NCI-H1092 treated with DMSO at 0.1 percent for 48 hours (cell line): ENCODE measurements at places on chromosomes 5 and 9.

GRCh38 chr5:134161513-134162395 is 15.0 kb downstream of the SKP1 start:
- no peak for DNase-seq

- DNase-seq: no peak
Observed at GRCh38 chr9:136882109-136882946, 4.0 kb upstream of the TRAF2 start.

GRCh38 chr9:76567086-76567485 is 108.1 kb downstream of the GCNT1 start:
- DNase-seq: no peak

DNA sequence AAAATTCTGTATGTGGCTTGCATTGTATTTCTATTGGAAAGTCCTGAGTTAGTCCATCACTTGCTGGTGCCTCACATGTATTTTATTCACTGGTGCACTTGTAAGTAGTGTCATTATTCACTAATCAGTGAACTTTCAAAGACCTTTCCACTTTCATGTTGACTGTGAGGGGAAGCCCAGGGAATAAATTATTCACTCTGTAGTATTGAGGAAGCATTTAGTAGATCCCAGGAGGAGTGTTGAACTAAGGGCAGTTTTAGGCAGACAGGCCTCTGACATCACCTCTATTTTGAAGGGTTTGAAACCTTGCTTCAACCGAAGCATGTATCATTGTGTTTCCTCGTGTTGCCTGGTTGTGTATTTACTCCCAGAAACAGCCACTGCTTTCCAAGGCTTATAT is 705.4 kb upstream of the RIOK2 start:
- DNase-seq: no peak

DNA sequence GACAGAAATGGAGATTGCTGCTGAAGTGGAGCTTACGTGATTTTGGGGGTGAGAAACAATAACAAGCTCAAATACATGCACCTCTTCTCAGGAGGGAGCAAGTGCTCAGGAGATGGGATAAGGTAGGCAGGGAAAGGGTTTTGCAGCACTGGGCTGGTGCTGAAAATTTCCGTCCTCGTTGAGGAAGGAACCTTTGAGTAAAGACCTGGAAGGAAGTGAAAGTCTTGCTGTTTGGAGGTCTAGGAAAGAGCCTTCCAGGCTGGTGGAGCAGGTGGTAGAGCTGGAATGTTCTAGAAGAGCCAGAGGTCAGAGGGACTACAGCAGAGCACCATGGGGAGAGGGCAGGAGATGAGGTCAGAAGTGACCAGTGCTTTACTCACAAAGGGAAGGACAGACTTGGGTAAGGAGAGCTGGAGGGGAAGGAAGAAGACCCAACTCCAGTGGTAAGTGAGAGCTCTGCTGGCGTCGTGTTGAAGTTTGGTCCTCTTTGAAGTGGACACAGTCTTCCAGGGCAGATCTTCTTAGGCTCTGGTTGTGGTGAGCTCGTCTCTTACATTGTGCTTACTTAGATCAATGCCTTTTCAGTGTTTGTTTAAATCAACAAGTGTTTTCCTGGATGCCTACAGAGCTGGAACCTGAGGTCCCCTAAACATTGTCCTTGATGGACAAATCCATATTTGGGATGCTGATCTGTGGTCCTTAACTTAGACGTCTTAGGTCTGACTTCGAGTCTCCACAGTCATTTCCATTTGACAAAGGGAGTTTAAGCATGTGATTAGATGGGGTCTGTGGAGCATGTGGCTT is 21.0 kb downstream of the ANKRD33B start:
- no peak for DNase-seq

DNA sequence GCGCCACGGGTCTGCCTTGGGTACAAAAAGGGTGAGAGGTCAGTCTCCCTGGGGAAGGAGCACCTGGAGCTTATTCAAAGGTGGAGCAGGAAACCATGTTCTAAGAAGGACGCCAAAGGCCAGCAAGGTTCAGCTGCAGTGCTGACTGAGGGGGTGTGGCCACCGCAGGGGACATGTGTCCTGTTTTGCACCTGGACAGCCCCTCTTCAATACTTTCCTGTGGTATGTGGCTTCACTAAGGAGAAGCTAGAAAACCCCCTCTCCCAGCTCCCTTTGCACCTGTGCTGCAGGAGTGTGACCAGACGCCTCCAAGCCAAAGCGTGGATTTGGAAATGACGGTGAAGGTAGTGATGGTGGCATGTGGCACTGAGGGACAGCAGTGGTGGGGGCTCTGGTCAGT is 23.6 kb downstream of the TRIM14 start:
- no peak for DNase-seq

DNA sequence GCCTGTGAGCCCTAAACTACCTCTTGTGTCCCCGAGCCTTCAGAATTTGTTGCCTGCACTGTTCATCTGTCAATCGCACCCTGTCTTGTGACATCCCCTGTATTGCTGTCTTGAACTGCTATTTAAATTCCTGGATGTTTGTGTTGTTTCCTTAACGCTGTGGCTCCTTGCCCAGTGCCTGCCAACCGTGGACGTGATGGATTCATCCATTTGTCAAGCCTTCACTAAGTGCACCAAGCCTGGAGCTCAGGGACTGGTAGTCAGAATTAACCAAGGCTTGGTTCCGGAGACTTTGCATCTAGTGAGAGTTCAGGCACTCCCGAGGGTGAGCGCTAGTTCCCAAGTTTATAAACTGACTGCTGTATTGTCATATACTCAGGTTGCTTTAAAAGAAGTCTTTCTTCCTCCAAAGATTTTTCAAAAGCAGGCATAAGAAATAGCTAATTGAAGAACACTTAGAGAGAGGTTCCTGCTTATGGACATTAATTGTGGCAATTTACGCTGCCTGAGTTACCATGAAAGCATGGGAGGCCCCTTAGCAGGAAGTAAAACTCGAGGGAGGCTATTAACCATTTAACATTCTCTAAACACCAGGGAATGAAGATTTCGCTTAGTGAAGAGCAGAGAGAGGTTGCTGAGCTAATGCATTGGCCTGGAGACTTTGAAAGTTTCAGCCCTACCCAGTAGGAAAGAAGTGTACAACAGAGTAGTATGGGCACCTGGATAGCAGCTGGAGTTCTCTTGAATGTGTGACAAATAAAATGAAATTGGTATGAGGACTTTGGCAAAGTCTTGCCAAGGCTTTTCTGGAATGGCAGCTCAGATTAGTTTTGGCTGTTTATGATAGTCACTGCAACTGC is 29.0 kb downstream of the RGS3 start:
- DNase-seq: no peak

DNA sequence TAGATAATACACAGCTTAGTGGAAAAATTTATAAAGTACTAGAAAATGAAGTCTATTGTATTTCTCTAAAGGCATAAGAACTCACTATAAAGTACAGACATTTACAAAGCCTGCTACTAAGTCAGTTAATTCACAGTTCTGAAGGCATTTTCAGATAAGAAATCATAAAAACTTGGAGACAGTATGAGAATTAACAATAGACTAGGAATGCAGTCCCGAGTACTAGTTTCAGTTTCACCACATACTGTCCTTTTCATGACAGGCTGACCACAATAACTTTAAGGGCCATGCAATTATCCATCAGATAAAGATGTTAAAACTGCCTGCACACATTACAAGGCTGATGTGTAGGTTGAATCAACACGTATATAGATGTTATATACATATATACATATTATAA is 362.6 kb upstream of the SMC2 start:
- no peak for DNase-seq

GRCh38 chr9:84519413-84519812 is 150.1 kb upstream of the NTRK2 start:
- no peak for DNase-seq

GRCh38 chr5:92852219-92852618 is 728.8 kb downstream of the NR2F1-AS1 start:
- DNase-seq: no peak

GRCh38 chr5:107467137-107467932 is 203.4 kb downstream of the EFNA5 start:
- DNase-seq: no peak

DNA sequence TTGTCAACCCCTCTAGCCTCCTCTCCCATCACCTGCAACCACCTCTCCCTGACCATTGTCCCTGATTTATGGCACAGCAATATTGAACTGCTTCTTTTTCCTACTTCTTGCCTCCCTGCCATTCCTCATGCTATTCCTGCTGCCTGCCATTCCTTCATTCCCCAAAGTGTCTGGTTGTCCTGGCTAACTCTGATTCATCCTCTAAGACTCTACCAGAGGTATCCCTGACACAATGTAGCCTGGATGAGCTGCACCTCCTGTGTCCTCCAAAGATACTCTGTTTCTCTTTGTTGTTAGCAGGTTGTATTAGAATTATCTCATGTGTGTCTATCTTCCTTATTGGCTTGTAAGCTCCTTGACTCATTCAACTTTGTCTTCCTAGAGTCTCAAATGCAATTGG is 53.5 kb upstream of the PTPN3 start:
- DNase-seq: no peak

DNA sequence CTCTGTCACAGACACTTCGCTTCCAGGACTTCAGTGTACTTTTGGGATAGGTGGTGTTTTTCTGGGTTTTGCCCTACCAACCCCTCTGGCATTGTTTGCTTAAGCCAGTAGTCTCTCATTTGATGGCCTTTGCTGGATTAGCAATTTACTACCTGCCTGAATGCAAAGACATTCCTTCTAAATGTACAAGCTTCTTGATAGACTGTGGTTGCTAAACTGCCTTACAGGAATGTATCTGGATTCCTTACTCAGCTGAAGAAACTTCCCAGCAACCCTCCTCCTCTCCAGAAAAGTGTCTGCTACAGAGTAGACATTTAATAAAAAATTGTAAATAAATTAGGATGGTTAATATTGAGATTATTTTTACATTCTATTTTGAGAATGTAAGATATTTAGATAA is 1916.7 kb downstream of the EFNA5 start:
- no peak for DNase-seq

GRCh38 chr9:76717613-76718012 is 46.6 kb upstream of the PCA3 start:
- DNase-seq: peak; percentile 59

GRCh38 chr9:127538849-127539258 is 73.2 kb upstream of the STXBP1 start:
- DNase-seq: no peak

DNA sequence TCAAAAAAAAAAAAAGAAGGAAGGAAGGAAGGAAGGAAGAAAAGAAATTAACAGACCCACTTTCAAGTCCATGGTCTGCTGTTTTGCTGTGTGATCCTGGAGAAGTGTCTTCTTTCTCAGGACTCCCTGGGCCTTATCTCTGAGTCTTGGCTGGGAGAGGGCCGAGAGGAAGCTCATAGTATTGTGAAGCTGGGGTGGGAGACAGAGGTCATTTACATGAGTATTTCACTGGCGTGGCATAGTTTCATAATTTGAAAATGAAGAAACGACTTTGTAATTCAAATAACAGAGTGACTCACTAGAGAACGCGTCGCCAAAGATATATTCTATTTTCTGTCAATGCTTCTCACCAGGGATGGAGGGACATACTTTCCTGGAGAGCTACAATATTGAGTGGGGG is 2.4 kb upstream of the C9orf50 start:
- DNase-seq: no peak

- DNase-seq: no peak
Observed at GRCh38 chr9:84691634-84692033, 22.1 kb downstream of the NTRK2 start.

GRCh38 chr9:96026655-96027213 is 151.2 kb downstream of the ERCC6L2 start:
- no peak for DNase-seq

GRCh38 chr9:38164659-38165221 is 95.7 kb upstream of the SHB start:
- DNase-seq: no peak

- no peak for DNase-seq
Observed at GRCh38 chr9:105333076-105333475, 88.6 kb downstream of the SLC44A1 start.

DNA sequence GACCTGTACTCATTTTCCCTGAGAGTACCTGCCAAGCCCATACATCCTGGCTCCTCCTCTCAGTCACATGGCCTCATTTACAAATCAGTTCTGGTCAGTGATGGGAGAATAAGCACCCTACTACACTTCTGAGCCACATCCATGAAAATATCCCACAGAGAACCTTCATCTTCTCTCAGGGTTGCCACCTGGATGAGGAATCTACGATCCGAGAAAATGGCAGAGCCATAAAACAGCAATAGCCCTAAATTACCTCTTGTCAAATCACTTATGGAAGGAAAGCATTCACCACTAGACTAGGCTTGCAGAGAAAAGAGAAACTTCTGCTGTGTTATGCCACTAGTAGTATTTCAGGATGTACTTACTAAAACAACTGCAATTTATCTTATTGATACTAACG is 324.8 kb downstream of the BNC2 start:
- DNase-seq: no peak

DNA sequence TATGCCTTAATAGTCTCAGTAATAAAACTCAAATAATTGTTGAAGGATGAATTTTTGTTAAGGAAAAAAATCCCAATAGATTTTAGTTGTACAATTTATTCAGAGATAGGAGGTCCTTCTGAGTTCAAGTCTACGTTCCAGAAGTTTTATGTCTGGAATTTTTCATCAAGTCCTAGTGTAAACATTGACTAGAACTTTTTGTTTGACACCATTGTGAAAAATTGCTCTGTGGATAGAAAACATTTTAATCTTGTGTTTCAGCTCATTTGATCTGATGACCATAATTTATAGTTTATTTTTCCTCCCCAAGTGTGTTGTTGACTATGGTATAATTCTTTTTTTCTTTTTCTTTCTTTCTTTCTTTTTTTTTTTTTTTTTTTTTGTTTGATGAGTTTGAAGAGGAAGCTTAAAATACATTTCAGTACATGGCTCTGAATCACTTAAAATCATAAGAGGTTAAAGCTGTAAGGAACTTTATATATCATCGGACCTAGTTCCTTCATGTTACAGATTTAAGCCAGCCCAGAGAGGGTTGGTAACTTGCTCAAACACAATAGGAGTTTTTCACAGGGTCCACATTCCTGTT is 20.7 kb downstream of the ITGA1 start:
- no peak for DNase-seq

GRCh38 chr9:135790850-135791249 is 88.9 kb downstream of the KCNT1 start:
- no peak for DNase-seq

DNA sequence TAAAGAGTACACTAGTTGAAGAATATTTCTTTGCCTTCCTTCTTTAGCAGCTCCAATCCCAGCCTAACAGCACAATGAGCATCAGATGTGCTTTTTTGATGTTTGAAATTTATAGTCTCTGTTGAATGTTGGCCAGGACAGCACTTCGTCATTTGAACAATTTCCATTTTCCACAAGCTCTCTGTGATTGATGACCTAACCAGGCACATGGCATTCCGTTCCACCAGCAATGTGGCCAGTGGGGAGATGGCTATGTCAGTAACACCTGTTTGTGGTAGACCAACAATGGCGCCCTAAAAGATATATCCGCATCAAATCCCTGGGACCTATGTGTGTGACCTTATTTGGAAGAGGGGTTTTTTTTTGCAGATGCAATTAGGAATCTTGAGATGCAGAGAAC is 66.8 kb downstream of the PALM2AKAP2 start:
- no peak for DNase-seq
